ENCODE measurements at places on chromosomes 7 and 10.

GRCh38 chr10:76302481-76302880 is 871.1 kb downstream of the LRMDA start:
- no peak for DNase-seq

GRCh38 chr7:38368191-38368605 is 94.8 kb upstream of the TARP start:
- no peak for DNase-seq

GRCh38 chr7:155865830-155866525 is 53.7 kb upstream of the SHH start:
- peak; percentile 41 for DNase-seq

GRCh38 chr10:46319389-46319788 is 32.6 kb downstream of the ANTXRL start:
- no peak for DNase-seq

GRCh38 chr10:130455791-130456190 is 319.6 kb downstream of the GLRX3 start:
- DNase-seq, result no peak

- DNase-seq, result no peak
Observed at GRCh38 chr10:49298671-49298982, 343 bp upstream of the C10orf71 start.

GRCh38 chr7:80830584-80831285 is 88.1 kb downstream of the SEMA3C start:
- no peak for DNase-seq

DNA sequence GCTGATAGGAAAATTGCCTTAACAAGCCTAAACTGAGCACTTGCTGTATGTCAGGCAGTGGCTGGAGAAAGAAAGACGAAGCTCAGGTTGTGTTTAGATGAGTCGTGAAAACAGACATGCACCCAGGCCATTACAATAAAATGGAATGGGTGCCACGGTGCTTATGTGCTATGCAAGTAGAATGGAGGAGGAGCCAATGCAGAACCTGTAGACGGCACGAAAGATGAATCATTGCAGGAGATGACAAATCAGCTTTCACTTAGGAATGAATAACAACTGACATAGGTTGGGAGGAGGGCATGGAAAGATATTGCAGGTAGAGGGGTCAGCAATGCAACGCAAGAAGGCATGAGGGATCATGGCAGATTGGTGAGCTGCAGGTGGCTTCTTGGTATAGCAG is 61.2 kb upstream of the ARHGAP21 start:
- no peak for DNase-seq

GRCh38 chr10:87733081-87733480 is 73.4 kb downstream of the PAPSS2 start:
- no peak for DNase-seq

- DNase-seq, result no peak
Observed at GRCh38 chr7:158475036-158475678, 112.5 kb downstream of the PTPRN2 start.

DNA sequence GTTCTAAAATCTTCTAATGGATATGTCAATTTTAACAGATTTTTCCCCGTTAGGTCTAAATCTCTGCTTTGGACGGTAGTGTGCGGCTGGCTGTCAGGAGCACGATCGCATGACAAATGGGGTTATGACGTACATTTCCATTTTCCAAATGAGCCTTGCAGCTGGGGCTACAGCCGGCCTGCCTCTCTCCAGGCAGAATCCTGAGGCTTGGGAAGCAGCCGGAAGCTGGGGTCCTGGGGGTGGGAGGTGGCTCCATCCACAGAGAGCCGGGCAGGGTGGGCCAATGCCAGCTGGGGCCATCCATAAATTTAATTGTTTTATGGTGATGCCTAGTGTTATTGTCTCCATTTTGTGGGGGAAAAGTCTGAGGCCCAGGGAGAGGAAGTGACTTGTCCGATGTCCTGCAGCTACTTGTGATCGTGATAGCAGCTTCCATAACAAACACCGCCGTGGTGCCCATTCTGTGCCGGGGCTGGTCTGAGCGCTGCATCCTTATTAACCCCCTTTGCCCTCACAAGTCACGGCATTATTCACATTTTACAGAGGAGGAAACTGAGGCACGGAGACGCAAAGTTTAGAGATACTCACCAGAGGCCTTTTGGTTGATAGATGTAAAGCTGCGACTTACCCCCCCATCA is 53.0 kb upstream of the EBF3 start:
- no peak for DNase-seq

DNA sequence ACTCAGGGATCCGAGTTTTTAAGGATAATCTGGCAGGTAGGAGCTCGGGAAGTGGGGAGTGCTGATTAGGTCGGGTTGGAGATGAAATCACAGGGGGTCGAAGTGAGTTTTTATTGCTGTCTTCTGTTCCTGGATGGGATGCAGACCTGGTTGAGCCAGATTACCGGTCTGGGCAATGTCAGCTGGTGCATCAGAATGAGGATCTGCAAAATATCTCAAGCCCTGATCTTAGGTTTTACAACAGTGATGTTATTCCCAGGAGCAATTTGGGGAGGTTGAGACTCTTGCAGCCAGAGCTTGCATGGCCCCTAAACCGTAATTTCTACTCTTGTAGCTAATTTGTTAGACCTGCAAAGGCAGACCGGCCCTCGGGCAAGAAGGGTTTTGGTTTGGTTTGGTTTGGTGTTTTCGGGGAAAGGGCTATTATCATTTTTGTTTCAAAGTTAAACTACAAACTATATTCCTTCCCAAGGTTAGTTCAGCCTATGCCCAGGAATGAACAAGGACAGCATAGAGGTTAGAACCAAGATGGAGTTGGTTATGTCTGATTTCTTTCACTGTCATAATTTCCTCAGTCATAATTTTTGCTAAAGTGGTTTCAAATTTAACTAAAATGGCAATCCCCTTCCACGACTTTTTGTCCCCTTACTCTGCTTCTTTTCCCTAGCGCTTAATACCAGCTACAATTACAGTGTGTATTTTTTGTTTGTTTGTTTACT is 20.6 kb upstream of the PIK3CG start:
- DNase-seq, result no peak

GRCh38 chr10:22629126-22629525 is 85.3 kb downstream of the PIP4K2A start:
- no peak for DNase-seq

Measured in NCI-H748 treated with DMSO at 0.1 percent for 48 hours (cell line).